ENCODE measurements at places on chromosomes 11 and 22.

- no peak for DNase-seq
Observed at GRCh38 chr11:84541731-84542340, 1085.3 kb downstream of the DLG2 start.

- no peak for DNase-seq
Observed at GRCh38 chr11:2383852-2384804, 7.0 kb downstream of the CD81 start.

GRCh38 chr11:99370549-99371216, 349.9 kb downstream of the CNTN5 start:
- DNase-seq = no peak

DNA sequence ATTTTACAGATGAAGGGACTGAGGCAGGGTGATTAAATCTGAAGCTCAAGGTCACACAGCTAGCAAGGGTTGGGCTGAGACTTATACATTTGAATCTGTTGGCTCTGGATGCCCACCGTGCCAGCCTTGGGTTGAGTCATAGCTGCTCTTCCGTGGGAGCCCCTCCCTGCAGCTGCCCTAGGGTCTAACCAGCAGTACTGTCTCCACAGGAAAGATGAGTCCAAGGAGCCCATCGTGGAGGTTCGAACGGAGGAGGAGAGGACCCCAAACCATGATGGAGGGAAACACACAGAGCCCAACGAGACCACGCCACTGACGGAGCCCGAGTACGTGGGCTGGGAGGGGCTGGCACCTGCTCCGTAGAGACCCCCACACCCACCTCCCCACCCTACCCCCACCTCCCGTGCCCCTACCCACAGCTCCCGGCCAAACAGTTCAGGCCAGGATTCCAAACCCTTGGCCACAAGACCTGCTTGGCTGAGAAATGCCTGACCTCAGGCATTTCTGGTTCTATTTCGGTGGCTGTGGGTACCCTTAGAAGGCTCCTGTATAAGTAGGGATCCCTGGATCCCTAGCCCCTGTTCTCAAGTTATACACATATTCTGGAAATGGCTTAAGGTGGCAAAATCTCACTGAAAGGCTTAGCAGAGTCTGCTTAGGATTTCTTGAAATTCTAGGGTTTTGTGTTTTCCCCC, 42.7 kb upstream of the TTC12 start:
- no peak for DNase-seq

- no peak for DNase-seq
Observed at GRCh38 chr11:21554284-21554683, 638.6 kb upstream of the ANO5 start.

DNA sequence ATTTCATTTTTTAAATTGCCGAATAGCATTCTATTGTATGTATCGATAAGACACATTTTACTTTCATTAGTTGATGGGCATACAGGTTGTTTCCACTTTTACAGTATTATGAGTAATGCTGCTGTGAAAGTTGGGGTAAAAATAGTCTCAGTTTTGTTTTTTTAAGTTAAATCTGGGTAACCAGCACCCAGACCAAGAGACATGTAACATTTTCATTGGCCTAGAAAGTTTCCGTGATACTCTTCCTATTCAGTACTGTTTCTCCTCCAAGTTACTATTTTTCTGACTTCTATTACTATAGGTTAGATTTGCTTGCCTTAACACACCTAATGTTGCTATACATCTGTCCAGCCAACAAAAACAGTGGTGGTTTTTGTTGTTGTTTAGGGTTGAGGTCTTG, 12.3 kb downstream of the IPO7 start:
- DNase-seq = no peak

GRCh38 chr22:46976143-46976542, 213.7 kb downstream of the TBC1D22A start:
- DNase-seq = no peak

DNA sequence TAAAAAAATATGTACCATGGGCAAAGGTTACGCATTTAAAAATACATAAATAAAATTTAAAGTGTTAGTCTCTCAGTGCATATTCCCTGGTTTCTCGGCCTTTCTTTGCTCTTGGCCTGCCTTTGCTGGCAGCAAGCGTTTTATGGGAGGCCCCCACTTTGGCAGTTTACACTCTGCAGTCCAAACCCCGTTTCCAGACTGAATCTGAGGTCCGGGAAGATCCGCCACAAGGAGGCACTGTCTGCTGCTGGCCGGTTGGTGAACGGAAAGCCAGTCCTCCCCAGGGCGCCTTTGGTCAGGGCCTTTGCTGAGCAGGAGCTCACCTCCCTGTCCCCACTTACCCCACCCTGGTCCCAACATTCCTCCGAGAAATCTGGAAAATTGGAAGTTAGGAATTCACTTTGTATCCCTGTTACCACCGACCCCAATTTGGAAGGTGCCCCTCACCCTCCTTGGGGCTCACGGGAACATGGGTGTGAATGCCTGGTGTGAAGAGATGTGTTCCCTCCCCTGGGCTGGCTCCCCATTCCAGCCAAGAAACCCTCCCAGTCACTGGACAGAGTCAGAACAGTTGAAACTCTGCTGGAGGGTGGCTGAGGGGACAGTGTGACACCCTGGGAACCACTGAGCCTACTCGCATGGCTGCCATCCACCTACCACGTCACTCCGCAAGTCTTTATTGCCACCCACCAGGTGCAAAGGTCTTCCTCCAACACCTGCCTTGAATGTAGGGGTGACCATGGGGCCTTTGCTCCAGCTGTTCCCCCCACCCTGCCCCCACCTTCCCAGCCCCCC, 9.4 kb upstream of the SF1 start:
- no peak for DNase-seq

- DNase-seq = no peak
Observed at GRCh38 chr11:12841946-12842630, 167.0 kb upstream of the RASSF10 start.

- DNase-seq = no peak
Observed at GRCh38 chr11:125413226-125413625, 82.8 kb downstream of the FEZ1 start.

DNA sequence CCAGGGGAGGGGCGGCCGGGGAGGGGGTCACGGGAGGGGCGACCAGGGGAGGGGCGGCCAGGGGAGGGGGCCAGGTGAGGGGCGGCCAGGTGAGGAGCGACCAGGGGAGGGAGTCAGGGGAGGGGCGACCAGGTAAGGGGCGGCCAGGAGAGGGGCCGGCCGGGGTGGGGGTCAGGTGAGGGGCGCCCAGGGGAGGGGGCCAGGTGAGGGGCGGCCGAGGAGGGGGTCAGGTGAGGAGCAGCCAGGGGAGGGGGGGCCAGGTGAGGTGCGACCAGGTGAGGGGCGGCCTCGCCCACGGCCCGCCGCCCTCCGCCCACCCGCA, 355 bp downstream of the TESMIN start:
- DNase-seq = no peak

DNA sequence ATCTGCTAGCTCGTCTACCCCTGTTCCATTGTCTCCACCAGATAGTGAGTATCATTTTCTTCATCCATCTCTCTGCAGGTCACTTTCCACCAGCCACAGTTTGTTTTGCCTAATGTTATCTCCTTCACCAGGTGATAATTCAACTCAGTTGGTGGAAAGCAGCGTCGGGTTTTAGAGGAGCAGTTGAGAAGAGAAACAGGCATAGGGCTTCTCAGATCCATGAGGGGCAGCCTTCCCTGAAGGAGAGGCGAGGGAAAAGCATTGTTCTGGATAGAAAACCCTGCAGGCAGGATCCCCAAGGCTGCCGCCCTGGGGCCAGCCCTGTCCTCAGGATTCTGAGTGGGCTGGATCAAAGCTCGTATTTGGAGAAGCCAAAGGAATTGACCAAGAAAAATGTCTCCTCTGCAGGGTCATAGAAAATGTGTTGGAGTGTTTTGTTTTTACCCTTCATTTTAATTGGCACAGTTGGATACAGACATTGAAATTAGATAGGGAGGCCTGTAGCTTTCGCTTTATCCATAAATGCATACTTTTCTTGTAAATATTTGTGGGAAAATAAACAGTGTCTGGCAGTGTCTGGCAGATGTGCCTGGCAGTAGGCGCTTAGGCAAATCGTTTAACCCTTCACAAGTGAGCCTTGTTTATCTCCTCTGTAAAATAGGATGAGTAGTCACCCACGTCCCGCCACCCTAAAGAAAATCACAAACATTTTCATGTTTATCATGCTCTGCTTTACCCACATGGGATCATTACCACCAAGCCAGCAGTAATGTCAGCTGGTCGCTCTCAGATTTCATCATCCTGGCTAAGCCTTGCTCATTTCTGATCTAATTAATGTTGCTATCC, 73.4 kb upstream of the TTC12 start:
- no peak for DNase-seq

DNA sequence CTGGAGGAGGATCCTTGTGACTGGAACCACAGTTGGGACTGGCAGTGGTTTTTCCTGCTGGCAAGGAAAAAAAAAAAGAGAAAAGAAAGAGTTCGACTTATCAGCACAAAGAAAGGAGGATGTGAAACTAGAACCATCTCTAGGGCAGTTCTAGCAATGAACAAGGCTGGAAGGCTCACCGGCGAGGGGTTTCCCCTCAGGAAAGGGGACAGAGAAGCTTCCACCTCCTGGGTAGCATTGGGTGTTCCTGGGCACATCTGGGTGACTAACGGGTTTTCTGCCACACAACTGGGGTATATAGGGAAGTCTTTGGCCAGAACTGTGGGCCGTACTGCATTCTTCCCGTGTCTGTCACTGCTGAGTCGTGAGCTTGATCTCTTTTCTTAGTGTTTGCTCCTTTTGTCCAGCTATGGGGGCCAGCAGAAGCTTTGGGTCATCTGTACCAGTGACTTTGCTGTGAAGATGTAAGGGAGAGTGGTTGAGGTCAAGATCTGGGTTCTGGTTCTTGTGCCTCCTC, 109.4 kb upstream of the OR4B1 start:
- no peak for DNase-seq

GRCh38 chr11:64754919-64755662, 4.7 kb downstream of the PYGM start:
- DNase-seq = no peak

- no peak for DNase-seq
Observed at GRCh38 chr22:48491451-48491941, 1336.2 kb downstream of the BRD1 start.

- no peak for DNase-seq
Observed at GRCh38 chr11:32891657-32892354, 805 bp upstream of the QSER1 start.

GRCh38 chr11:42315267-42315666, 855.8 kb upstream of the LRRC4C start:
- DNase-seq = no peak

DNA sequence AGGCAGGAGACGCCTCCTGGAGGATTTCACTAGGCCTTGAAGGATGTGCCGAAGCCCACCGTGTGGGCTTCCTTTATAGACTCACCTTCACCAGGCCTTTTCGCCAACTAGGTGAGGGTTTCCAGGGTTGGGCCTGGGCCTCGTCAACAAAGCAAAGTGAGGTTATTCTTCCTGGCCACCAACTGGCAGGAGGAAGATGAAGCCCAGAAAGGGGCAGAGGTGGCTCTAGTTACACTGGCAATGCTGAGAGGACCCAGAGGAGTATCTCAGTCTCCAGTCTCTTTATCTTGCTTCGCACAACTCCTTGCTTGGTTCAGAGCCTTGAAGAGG, 404 bp upstream of the RELT start:
- DNase-seq = no peak

DNA sequence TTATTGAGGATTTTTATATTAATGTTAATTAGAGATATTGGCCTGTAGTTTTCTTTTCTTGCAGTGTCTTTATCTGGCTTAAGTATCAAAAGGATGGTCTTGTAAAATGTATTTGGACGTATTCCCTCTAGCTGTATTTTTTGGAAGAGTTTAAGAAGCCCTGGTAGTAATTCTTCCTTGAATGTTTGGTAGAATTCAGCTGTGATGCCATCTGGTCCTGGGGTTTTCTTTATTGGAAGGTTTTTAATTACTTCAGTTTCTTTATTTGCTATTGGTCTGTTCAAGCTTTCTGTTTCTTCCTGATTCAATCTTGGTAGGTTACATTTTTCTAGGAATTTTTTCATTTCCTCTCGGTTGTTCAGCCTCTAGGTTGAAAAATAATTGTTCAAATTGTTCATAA, 255.0 kb upstream of the TBCEL start:
- DNase-seq = no peak

GRCh38 chr11:27949951-27950738, 157.8 kb downstream of the KIF18A start:
- DNase-seq = no peak

- DNase-seq = no peak
Observed at GRCh38 chr11:44591557-44591956, 26.1 kb downstream of the CD82 start.

GRCh38 chr11:107699371-107700285, 12.2 kb downstream of the SLN start:
- DNase-seq = no peak

DNA sequence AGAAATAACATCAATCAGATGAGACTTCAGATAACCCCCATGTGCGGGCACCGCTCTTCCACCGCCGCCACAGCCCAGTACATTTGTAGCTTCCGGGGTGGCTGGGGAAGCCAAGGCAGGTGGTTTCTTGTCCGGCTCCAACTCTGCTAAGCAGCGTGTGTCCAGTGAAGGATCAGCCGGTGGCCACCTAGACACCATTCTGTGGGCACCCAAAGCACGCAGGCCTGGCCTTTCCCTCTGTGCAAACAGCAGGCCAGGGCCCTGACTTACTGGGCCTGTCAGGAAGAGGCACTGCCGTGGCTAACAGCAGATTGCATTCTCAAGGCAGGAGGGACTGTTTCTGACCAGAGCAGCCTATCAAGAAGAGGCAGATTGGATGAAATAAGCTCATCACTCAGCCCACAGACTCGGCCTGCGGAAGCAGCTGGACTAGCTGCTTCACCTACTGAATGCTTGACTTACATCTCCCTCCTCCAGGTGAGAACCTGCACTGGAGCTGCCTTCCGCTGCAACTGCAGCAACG, 74.8 kb downstream of the ETS1 start:
- DNase-seq = no peak

- no peak for DNase-seq
Observed at GRCh38 chr11:100584201-100584985, 102.7 kb upstream of the ARHGAP42 start.

DNA sequence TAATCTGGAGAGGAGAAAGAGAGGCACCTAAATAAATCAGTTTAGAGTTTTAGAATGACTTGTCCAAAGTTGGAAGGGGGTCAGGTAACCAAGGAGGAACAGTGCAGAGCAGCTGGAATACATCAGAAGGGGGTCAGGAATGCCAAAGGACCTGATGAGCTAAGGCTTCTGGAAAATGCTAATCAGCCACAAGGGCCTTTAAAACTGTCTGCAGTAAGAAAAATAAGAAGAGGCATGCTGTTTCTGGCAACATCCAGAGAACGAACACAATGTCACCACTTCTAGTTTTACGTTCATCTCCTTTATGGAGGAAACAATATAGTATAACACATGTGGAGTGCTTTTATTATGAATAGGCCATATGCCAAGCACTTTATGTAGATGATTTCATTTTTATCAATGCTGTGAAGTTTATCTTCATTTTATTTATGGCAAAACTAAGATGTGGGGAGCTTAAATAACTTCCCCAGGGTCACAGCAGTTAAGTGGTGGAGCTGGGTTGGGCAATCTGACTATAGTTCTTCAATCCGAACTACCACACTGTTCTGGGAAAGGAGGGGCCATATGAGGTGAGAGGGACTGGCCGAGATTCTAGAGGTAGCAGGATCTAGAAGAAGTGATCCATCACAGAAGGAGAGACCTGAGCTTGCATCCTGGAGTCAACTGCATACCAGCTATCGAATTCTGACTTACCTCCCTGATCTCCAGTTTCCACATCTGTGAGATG, 22.6 kb downstream of the ACO2 start:
- no peak for DNase-seq

- DNase-seq = no peak
Observed at GRCh38 chr11:109971184-109971523, 122.0 kb upstream of the ZC3H12C start.
